ENCODE measurements at places on chromosomes 6 and 20.

GRCh38 chr6:25550631-25551030, 101.4 kb upstream of the SCGN start:
- no peak for DNase-seq

GRCh38 chr20:9514461-9515213, at the start of gene LAMP5:
LAMP5 (plus strand) TSS chr20:9514590; CDS start chr20:9514853, 263 bp downstream.
- DNase-seq: no peak

DNA sequence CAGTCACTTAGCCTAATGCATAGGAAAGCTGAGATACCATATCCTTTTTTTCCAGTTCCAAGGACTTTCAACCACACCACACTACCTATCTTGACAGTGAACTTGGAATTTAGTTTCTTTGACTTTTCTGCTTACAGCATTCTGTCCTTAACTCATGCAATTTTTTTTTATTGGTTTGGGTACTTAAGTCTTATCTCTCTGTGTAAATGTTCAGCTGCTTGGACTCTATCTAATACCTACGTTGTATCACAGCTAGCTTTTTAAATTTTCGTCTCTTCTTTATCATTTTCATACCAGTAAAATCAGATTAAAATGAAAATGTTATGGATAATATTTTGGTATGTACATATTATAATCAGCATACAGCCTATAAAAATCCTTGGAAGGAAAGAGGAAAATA, 106.9 kb upstream of the ADGRF1 start:
- no peak for DNase-seq

- DNase-seq: no peak
These were observed 60.2 kb upstream of the ZNFX1 start for GRCh38 chr20:49338061-49338460.

DNA sequence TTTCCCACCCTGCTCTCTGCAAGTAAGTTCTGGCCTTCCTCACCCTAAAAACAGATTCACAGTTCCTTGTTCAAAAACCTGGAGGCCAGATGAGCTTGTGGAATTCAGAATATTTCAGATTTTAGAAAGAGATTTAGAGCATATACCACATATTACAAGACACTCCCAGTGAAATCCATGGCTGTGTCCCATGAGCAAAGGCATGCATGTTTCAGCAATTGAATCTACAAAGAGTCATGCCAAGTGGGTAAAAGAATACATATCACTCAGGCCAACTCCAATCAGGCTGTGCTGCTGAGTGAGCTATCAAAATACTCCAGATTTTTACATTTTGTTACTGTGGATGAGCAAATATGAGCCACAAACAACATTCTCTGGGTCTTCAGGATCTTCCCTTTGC, 10.2 kb upstream of the NEDD9 start:
- no peak for DNase-seq

DNA sequence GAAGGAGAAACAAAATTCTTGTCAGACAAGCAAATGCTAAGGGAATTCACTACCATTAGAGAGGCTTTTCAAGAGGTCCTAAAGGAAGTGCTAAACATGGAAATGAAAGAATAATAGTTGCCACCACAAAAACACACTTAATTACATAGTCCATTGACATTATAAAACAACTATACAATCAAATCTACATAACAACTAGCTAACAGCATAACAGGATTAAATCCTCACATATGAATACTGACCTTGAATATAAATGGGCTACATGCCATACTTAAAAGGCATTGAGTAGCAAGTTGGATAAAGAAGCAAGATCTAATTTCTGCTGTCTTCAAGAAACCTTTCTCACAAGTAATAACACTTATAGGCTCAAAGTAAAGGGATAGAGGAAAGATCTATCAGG, 811.5 kb upstream of the CITED2 start:
- no peak for DNase-seq

DNA sequence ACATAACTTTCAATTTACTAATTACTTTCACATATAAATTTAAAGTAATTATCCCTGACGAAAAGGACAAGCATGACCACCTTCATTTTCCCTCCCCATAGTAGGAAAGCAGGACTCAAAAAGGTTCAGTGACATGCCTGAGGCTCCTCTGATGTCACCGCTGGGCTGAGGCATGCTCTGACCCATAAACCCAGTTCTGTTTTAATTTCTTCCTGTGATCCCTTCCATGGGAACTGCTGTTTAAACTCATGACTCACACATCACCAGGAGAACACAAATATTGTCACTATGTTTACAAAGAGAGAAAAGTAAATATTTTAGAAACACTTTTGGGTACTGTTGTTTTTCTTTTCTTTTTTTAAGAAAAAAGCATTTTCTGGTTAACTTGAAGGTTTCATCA, 38.0 kb upstream of the NR2E1 start:
- peak; percentile 33 for DNase-seq

DNA sequence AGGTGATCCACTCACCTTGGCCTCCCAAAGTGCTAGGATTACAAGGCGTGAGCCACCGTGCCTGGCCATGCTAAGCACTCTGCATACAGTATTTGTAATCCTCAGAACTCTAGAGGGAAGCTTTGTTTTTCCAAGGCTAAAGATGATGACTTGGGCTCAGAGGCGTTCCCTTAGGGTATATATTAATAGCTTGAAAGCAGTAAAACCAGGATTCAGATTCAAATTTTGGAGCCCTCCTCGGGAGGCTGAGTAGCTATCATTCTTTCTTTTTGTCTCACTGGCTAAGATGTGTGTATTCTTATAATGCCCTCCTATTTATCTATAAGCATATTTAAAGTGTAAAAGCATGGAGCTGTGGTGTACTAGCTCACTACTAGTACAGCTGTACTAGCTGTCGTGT, 68.5 kb downstream of the PRPH2 start:
- DNase-seq: no peak

DNA sequence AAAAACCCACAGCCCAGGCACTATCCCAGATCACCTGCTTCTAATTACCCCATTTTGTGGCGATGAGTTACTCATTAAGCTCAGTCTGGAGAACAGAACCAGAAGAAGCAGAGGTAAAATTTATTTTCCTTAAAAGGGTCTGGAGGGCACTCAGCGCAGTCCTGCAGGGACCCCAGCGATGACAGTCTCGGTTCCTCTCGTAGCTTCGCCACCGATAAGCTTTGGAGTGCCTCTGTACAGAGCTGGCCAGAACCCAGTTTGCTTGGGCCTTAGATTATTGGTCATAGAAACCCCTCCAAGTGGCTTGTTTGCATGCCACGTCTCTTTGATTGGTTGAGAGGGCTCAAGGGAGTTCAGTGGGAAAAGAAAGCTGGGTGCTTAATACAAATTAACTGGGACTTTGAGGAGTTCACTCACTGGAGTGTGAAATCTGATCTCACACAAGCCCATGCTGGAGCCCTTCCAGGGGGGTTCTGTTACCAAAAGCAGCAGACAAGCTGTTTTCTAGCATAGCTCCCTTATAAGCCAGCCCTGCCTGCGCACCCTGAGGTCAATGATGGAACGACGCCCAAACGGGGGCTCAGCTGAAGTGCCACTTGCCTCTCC, 158.5 kb upstream of the ARID1B start:
- DNase-seq: no peak

DNA sequence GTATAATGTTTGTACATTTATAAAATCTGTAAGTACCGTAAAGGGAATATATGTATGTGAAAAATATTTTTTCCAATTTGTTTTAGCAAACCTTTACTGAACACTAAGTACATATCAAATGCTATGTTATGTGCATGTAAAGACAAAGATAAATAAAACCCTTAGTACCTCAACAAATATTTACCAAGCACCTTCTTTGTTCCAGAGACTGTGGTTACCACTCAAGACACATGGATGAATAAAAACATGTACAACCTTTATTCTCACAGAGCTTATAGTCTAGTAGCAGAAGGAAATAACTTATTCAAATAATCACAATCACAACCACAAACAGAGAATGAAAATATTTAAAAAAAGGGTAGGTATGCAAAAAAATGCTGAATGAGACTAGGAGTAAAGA, 17.5 kb downstream of the TMX4 start:
- no peak for DNase-seq

- DNase-seq: no peak
These were observed 48.0 kb downstream of the SYTL3 start for GRCh38 chr6:158697811-158698210.

DNA sequence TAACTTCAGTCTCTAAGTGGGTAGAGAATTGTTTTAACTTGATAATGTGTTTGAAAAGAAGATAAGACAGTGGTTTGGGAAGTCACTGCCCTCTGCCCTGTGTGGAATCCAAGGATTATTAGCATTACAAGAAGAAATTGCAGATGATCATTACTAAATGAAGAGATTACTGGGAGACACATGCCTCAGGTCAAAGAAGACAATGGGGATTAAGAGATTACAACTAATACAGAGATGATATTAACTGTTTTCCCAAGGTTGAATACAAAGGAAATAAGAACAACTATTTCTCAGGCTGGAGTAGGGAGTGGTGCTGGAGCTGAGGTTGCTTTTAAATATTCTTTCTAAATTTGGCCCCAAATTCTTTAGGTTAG, 166.0 kb downstream of the TRMT11 start:
- DNase-seq: no peak

GRCh38 chr6:22062807-22063408, 233.9 kb downstream of the PRL start:
- DNase-seq: no peak

DNA sequence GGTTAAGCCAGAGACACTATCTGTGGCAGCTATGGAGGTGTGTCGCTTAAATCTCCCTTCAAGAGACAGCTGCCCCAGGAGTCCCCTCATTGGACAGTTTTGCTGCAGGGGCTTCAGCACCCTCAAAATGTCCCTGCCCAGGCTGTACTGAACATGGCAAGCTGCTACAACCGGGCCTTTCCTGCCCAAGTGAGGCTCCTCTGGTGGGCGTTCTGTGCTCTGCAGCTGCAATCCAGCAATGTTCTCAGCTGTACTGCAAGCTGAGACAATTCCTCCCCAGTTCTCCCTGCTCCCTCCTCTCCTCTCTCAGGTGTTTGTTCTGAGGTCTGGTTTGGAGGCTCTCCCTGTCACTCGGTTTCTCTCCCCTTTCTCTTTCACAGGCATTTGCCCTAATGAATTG, 190.8 kb upstream of the LAMP5 start:
- no peak for DNase-seq

DNA sequence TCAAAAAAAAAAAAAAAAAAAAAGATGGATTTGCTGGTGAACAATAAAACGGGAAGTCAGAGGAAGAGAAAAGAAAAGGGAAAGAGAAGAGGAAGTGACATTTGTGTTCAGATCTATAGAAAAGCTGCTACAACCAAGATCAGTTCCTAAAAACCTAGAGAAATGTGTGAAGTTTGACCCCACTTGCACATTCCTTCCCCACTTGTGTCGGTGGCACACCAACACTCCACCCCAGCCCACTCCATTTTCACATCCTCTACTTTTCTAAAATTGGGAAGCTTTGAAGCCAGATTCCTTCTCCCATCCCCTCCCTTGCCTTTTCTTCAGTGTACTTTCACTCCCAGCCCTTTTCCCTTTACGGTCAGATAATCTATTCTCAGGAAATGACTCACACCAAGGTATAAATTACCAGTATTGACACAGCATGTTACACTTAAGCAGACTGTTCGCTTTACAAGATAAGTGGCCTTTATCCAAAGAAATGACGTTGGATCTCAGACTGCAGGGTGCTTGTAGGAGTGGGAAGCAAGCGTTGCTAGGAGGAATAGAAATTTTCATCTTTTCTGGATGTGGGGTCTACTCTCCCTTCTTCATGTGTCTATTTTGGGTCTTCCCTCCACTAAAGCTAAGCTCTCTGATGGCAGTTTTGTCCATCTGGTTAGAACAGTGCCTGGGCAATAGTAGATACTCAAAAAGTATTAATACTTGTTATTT, 92.5 kb upstream of the ADGRF1 start:
- peak; percentile 99 for DNase-seq

- DNase-seq: no peak
These were observed 27.5 kb downstream of the SERPINB9 start for GRCh38 chr6:2875359-2876191.

GRCh38 chr6:115365783-115366182, 694.9 kb downstream of the FRK start:
- DNase-seq: no peak

DNA sequence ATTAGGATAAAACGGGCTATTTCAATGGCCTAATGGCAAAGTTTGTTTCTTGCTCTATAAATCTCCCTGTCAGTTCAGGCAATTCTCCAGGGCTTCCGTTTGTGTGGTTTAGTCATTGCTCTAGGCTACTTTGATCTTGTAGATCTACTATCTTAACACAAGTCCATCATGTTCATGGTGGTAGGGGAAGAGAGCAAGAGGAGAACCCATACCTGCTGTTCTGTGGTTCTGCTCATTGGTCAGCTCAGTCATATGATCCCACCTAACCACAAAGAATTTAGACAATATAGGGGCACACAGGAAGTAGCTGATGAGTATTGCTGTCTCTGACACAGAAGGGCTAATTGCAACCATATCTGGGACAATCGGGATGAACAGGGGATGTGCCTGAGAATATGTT, 4.9 kb upstream of the DEK start:
- DNase-seq: peak; percentile 59

DNA sequence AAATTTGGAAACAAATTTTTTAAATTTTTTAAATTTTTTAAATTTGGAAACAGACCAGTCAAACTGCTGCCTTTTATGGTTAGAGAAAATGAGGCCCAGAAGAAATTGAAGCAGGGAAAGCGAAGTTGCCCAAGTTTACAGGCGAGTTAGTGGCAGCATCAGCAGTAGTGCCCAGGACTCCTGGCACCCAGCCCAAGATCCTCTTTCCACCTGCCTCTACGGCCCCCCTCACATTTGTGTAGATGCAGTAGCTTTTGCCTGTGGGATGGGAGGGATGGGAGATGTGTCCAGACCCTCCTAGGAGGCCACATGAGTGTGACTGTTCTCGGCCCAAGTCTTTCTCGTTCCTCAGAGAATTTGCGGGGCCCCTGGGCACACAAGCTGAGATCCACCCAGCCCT, 49.8 kb downstream of the HNF4A start:
- DNase-seq: no peak

GRCh38 chr6:119148825-119149525, 70.5 kb upstream of the FAM184A start:
- DNase-seq: no peak

DNA sequence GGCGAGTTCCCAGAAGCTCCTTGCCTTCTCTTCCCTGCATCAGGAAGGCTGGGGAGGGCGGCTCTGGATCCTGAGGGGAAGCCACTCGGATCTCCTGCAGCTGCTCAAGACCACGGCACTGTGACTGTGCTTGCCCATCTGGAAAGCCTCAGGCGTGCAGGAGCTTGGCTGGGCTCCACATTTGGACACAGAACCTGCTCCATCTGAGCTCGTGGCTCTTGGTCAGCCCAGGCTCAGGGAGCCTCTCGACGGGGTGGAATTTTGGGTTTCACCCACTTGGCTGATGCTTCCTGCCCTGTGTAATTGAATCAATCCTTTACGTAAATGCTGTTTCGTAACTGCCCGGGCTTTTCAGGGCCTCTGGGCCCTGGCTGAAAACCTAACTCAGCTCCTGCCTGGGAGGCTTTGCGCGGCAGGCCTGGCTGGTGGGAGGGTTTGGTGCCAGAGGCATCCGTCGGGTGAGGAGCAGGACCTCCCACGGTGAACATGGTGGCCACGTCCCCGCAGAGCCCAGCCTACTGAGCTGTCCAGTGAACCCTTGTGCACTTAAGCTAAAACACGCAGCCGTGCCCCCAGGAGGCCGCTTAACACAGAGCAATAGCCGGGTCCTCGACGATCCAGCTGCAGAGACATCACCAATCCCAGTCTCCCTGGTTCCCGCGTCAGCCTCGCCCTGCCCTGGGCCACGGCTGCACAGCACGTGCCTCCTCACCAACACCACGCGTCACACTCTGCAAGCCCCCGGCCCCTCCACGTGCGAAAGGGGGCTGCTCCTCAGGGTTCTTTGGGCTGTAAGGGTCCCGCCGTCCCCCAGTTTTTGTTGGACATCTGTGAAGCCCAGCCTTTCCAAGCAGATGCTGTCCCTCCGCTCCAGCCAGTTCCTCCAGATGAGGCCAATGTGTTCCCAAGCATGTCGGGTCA, 241.0 kb downstream of the DLL1 start:
- no peak for DNase-seq

Measured in COLO829 (cell line).